ENCODE measurements at places on chromosomes 16 and 17.

- no peak for DNase-seq
These were observed 14.8 kb upstream of the GPATCH8 start for GRCh38 chr17:44518032-44518431.

DNA sequence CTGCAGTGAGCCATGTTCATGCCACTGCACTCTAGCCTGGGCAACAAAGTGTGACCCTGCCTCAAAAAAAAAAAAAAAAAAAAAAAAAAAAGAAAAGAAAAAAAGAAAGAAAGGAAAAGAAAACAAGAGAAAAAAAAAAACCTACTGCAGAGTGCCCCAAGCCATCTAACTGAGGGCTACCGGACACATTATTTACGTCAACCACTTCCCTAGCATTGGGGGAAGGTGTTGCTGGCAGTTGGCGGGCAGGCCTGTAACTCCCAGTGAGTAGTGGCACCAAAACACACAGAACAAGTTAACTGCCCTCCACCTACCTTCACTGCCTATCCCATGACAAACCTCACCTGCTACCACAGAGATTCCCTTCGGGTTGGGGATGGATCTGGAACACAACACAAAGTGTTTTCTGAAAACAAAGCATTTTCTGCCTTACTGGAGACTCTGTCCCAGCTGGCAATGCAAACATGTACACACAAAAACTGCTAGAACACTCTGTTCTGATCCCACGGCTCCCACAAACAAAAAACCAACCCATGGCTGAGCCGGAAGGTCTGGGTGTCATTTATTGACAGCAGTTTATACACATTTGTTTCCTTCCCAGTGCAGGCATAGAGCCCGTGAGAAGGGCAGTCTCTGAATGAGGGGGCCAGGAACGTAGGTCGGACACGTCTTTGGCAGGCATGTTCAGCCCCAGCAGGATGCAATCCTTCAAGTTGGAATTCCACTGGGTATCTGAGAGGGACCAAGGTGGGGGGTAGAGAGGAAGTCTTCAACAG lies 11.0 kb downstream of the PHB1 start:
- DNase-seq = no peak

DNA sequence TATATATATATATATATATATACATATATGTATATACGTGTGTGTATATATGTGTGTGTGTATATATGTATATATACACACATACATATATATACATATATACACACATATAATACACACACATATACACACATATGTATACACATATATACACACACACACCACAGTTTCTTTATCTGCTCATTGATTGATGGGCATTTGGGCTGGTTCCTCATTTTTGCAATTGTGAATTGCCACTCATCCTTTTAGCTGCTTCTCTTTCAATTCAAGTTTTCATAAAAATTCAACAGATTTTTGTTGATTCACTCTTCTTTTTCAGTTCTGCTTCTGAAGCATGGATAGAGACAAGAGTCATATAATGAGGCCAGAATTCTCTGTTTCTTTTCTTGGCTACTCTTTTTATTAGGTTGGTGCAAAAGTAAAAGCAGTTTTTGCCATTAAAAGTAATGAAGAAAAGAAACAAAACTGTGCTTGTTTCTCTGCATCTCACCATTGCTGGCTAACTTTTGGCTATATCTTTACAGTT lies 44.5 kb downstream of the SLFN5 start:
- no peak for DNase-seq

GRCh38 chr16:69476920-69477443 lies 52.6 kb downstream of the CYB5B start:
- DNase-seq = no peak
